Activated CD8-positive, alpha-beta memory T cell treated with anti-CD3 and anti-CD28 coated beads for 4 hours (primary cell): ENCODE measurements at places on chromosomes 16 and 17.

- no peak for DNase-seq
Measured at GRCh38 chr17:60652454-60653247, 25.0 kb upstream of the BCAS3 start.

- DNase-seq: no peak
Measured at GRCh38 chr17:15236281-15237105, 28.6 kb downstream of the PMP22 start.

GRCh38 chr16:11716336-11716735 lies 26.3 kb downstream of the TXNDC11 start:
- DNase-seq: no peak

- no peak for DNase-seq
Measured at GRCh38 chr16:26665166-26665939, 401.4 kb upstream of the C16orf82 start.

- no peak for DNase-seq
Measured at GRCh38 chr16:51129105-51129504, 22.0 kb downstream of the SALL1 start.
